Activated naive CD8-positive, alpha-beta T cell treated with anti-CD3 and anti-CD28 coated beads, Interleukin-2, amount 10 ng/mL, durations not matched to agents 7 days and 5 days (primary cell): ENCODE measurements at places on chromosomes 2 and 18. TPM values are rescaled to one million over a fixed set of nuclear protein-coding genes. Genes with fewer than 3 reads are reported as not detected.

SLC4A5 gene
- total RNA-seq = 6.6 TPM

CRYBA2 gene
- total RNA-seq = not detected

GMPPA gene
- total RNA-seq = 31.3 TPM

VAMP5 gene
- 70.8 TPM for total RNA-seq

BZW1 gene
- total RNA-seq = 197 TPM

- H3K4me3 ChIP-seq = no peak overlapping the region
- no peaks in the 10 kb centered on the region for H3K27me3 ChIP-seq
- H3K36me3 ChIP-seq = peaks cover 53% of the 10 kb centered on the region
- peaks cover 10% of the 10 kb centered on the region for H3K4me1 ChIP-seq
- DNase-seq = no peak
Observed at GRCh38 chr2:162041485-162041884, 32.5 kb downstream of the DPP4 start.
